ENCODE measurements at places on chromosomes 1 and 21.

DNA sequence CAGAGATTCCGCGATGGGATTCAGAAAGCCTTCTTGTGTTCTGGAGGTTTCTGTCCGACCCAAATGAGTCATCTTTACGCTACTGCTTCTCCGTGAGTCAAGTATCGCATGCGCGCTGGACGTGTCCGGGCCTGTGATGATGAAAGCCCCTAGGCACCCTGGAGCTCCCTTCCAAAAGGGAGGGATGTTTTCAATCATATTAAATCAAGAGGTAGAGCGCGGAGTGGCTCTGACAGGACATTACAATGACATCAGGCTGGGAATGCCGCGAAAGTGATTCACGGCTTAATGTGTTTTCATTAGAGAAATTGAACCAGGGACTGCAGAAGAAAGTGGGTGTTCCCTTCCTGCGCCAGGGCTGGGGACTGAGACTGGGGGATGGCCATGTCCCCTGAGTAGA, 48.5 kb downstream of the AJAP1 start:
- H3K27ac ChIP-seq, result no peak overlapping the region
- H3K27me3 ChIP-seq, result peaks cover 16% of the 10 kb centered on the region
- no peaks in the 10 kb centered on the region for H3K36me3 ChIP-seq
- no peak overlapping the region for H3K4me3 ChIP-seq

- H3K27me3 ChIP-seq, result no peaks in the 10 kb centered on the region
- H3K4me3 ChIP-seq, result no peak overlapping the region
- no peak overlapping the region for H3K27ac ChIP-seq
- DNase-seq, result no peak
- H3K36me3 ChIP-seq, result peaks cover 10% of the 10 kb centered on the region
Observed at GRCh38 chr1:236800623-236801022, 5.5 kb downstream of the MTR start.

DNA sequence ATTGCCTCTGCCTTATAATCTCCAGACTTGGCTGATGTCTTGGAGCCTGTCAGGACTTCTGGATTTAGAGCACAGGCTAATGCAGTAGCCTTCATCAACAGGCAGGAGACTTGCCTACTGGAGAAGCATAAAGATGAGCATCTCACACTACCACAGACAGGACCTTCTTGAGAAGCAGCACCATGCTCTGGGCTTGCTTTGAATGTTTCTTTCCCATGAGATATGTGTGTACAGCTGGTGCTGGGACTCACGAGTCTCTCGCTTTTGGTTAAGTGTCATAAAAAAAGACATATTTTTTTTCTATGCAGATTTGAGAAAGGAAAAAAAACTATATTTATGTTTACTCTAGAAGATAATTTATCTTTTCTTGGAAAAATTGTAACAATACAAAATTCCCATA, 671.3 kb downstream of the MRPL39 start:
- DNase-seq, result no peak
- H3K27me3 ChIP-seq, result no peaks in the 10 kb centered on the region
- H3K27ac ChIP-seq, result no peak overlapping the region

DNA sequence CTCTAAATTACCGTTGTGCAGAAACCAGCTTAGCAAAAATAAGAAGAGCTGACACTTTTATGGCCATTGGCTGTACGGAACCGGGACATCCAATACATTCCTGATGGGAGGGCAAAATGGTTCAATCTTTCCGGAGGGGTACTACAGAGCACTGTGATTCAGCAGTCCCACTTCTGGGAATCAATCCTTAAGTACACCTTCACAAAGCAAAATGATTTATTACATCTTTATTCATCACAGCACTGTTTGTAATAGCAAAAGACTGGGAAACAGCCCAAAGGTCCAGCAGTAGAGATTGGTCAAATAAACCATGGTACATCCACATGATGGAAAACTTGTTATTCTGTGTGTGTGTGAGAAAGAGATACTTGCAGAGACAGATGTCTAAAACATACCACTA, 9.7 kb downstream of the GNG12 start:
- DNase-seq, result no peak
- no peak overlapping the region for H3K27ac ChIP-seq
- H3K4me3 ChIP-seq, result no peak overlapping the region
- H3K4me1 ChIP-seq, result no peaks in the 10 kb centered on the region

GRCh38 chr1:214856843-214857242, 225.7 kb upstream of the KCNK2 start:
- no peaks in the 10 kb centered on the region for H3K4me1 ChIP-seq
- H3K4me3 ChIP-seq, result no peak overlapping the region
- no peaks in the 10 kb centered on the region for H3K36me3 ChIP-seq
- DNase-seq, result no peak
- H3K27ac ChIP-seq, result no peak overlapping the region
- H3K27me3 ChIP-seq, result no peaks in the 10 kb centered on the region

- peaks cover 17% of the 10 kb centered on the region for H3K4me1 ChIP-seq
- H3K27ac ChIP-seq, result peak overlapping the region; percentile 85
- no peak overlapping the region for H3K4me3 ChIP-seq
- H3K27me3 ChIP-seq, result no peaks in the 10 kb centered on the region
Observed at GRCh38 chr1:43402089-43402865, 12.6 kb downstream of the SZT2 start.

- no peak for DNase-seq
- no peak overlapping the region for H3K27ac ChIP-seq
- H3K27me3 ChIP-seq, result peaks cover 7% of the 10 kb centered on the region
- peaks cover 11% of the 10 kb centered on the region for H3K4me1 ChIP-seq
- no peaks in the 10 kb centered on the region for H3K36me3 ChIP-seq
Observed at GRCh38 chr1:92079441-92079840, 704 bp upstream of the BTBD8 start.

- H3K36me3 ChIP-seq, result no peaks in the 10 kb centered on the region
- peaks cover 4% of the 10 kb centered on the region for H3K4me1 ChIP-seq
- H3K27ac ChIP-seq, result no peak overlapping the region
- H3K4me3 ChIP-seq, result no peak overlapping the region
- no peak for DNase-seq
Observed at GRCh38 chr1:116907351-116907750, 2.4 kb upstream of the PTGFRN start.

DNA sequence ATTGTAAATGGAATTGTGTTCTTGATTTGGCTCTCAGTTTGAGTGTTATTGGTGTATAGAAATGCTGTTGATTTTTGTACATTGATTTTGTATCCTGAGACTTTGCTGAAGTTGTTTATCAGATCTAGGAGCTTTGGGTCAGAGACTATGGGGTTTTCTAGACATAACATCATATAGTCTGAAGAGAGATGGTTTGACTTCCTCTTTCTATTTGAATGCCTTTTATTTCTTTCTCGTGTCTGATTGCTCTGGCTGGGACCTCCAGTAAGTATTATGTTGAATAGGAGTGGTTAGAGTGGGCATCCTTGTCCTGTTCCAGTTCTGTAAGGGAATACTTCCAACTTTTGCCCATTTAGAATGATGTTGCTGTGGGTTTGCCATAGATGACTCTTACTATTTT, 39.1 kb upstream of the ANGPTL1 start:
- H3K4me3 ChIP-seq, result no peak overlapping the region
- H3K27me3 ChIP-seq, result no peaks in the 10 kb centered on the region
- DNase-seq, result no peak
- peak overlapping the region; percentile 93 for H3K27ac ChIP-seq
- H3K4me1 ChIP-seq, result peaks cover 40% of the 10 kb centered on the region
- H3K36me3 ChIP-seq, result peaks cover 65% of the 10 kb centered on the region

GRCh38 chr1:39575191-39576015, 1.2 kb downstream of the PABPC4 start:
- peak; percentile 46 for DNase-seq
- peak overlapping the region; percentile 90 for H3K4me3 ChIP-seq
- peaks cover 10% of the 10 kb centered on the region for H3K36me3 ChIP-seq
- peak overlapping the region; percentile 95 for H3K27ac ChIP-seq

GRCh38 chr1:197825541-197825940, 50.3 kb upstream of the DENND1B start:
- no peak for DNase-seq
- H3K4me3 ChIP-seq, result no peak overlapping the region
- H3K27ac ChIP-seq, result no peak overlapping the region
- H3K4me1 ChIP-seq, result no peaks in the 10 kb centered on the region
- no peaks in the 10 kb centered on the region for H3K27me3 ChIP-seq

- no peak overlapping the region for H3K4me3 ChIP-seq
- no peaks in the 10 kb centered on the region for H3K36me3 ChIP-seq
- H3K27me3 ChIP-seq, result no peaks in the 10 kb centered on the region
Observed at GRCh38 chr1:22111620-22112019, 31.3 kb downstream of the WNT4 start.

DNA sequence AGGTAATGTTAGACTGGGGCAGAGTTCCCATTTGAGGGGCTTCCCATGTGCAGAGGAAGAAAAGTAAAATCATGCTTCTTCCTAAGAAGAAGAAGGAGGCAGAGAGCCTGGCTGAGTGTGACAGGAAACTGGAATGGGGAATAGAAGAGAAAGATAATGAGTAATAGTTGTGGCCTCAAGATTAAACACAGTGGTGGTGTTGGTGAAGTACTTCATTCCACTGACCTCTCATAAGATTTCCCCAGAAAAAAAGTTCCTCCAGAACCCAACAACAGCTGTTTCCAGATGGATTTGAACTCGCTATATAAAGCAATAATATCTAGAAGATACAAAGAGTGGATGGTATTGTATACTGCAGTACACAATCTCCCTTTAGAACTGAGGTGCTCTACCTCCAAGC, 13.0 kb downstream of the RGS1 start:
- H3K4me3 ChIP-seq, result no peak overlapping the region
- no peaks in the 10 kb centered on the region for H3K4me1 ChIP-seq
- H3K27me3 ChIP-seq, result peaks cover 56% of the 10 kb centered on the region
- H3K27ac ChIP-seq, result no peak overlapping the region

DNA sequence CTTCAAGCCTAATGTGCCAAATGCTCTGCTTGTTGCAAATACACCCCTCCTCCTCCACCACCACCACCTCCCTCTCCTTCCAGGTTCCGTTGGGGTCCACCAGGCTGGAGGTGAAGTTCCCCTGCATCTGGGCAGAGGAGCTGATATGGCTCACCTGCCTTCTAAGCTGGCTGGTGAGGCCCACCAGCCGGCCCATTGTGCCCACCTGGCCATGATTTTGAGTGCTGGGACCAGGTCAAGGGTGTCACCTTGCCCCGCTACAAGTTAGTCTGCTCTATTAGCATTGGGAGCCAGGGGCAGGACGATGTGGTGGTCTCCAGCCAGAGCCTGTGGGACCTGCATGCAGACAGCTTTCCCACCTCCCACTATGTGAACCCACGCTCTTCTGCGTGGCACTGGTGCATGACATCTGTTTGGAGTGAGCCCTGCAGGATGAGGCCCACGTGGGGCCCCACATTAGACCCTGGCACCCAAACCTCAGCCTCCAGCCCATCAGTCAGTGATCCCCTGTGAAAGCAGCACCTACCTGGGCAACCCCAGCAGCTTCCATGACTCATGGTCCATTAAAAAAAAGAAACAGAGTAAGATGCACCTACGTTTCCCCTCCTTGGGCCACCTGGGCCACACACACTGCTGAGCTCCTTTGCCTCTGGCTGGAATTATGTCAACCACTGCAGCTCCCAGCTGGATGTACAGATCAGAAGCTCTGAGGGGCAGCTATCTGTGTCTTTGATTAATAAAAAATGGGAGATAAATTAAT, 15.6 kb upstream of the CDCP2 start:
- no peaks in the 10 kb centered on the region for H3K27me3 ChIP-seq
- H3K27ac ChIP-seq, result no peak overlapping the region
- DNase-seq, result no peak
- H3K4me3 ChIP-seq, result no peak overlapping the region
- H3K4me1 ChIP-seq, result no peaks in the 10 kb centered on the region

DNA sequence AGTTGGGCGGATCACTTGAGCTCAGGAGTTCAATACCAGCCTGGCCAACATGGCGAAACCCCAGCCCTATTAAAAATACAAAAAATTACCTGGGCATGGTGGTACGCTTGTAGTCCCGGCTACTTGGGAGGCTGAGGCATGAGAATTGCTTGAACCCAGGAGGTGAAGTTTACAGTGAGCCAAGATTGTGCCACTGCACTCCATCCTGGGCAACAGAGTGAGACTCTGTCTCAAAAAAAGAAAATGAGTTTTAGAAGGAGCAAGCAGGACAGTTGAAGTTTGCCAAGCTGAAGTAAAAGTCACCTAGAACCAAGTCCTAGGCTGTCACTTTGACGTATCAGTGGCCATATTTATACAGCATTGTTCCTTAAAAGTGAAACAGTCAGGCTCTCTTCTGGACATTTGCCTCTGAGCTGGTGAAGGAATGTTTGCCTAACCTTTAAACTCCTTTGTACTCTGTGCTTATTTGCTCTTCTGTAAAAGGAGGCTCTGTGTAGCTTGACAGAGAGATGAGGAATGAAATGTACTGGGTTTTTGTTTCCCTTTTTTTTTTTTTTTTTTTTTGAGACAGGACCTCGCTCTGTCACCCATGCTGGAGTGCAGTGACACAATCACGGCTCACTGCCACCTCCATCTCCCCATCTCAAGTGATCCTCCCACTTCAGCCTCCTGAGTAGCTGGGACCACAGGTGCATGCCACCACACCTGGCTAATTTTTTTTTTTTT, 2.8 kb downstream of the RAB4A start:
- H3K36me3 ChIP-seq, result peaks cover 6% of the 10 kb centered on the region
- no peak overlapping the region for H3K4me3 ChIP-seq
- no peaks in the 10 kb centered on the region for H3K27me3 ChIP-seq
- no peak overlapping the region for H3K27ac ChIP-seq
- no peak for DNase-seq
- peaks cover 37% of the 10 kb centered on the region for H3K4me1 ChIP-seq

GRCh38 chr1:209710093-209710492, 5.4 kb downstream of the HSD11B1 start:
- no peaks in the 10 kb centered on the region for H3K4me1 ChIP-seq
- H3K27me3 ChIP-seq, result peaks cover 61% of the 10 kb centered on the region
- no peak overlapping the region for H3K4me3 ChIP-seq
- no peak overlapping the region for H3K27ac ChIP-seq
- no peak for DNase-seq

- H3K4me1 ChIP-seq, result no peaks in the 10 kb centered on the region
- DNase-seq, result no peak
- H3K27me3 ChIP-seq, result no peaks in the 10 kb centered on the region
- no peaks in the 10 kb centered on the region for H3K36me3 ChIP-seq
- H3K27ac ChIP-seq, result no peak overlapping the region
Observed at GRCh38 chr1:63617450-63617849, 24.2 kb downstream of the PGM1 start.

DNA sequence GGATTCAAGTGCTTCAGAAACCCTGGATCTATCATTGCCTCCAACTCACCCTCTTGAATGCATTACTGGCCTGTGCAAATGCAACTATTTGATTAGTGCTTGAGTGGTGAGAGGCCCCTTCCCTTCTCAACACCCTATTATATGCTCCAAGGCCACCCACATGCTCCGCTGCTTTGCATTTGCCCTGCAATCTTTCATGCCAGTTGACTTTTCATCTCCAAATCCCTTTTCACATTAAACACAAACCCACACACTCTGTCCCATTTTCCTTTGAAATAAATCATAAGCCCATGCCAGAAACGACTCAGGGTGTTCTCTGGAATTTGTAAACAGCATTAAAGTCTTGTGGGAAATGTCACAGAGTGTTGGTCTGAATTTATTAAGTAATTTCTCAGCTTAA, 78.9 kb upstream of the CTTNBP2NL start:
- H3K36me3 ChIP-seq, result no peaks in the 10 kb centered on the region
- peaks cover 41% of the 10 kb centered on the region for H3K27me3 ChIP-seq
- H3K4me1 ChIP-seq, result no peaks in the 10 kb centered on the region
- no peak overlapping the region for H3K27ac ChIP-seq
- no peak for DNase-seq

All from naive B cell (primary cell).